Activated CD4-positive, CD25-positive, alpha-beta regulatory T cell treated with anti-CD3 and anti-CD28 coated beads, Interleukin-2, amount 50 U/mL, for 16 hours (primary cell): ENCODE measurements at places on chromosomes 1 and 21.

DNA sequence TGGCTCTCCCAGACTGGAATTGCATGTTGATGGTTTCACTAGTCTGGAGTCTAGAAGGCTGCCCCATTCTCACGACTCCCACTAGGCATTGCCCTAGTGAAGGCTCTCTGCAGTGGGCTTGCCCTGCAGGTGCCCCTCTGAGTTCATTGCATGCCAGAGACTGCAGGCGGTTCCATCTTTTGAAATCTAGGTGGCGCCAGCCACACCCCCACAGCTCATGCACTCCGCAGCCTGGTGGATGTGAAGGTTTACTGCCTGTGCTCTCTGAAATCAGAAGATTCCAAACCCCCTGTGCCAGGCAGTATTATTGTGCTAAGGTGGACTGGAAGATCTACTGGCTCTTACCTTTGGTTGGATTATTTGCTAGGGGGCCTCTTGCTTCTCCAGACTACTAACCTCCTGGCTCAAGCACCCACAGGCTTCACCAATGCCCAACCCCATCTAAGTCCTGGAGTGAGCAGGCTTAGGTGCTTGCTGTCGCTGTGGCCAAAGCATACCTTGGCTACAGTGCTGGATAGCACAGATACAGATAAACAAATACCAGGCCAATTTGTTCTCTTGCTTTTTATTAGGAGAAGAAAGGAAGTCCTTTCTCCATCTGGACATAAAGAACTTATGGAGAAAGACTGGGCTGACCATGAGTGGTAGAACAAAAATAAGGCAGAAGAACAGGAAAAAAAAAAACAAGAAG lies 83.5 kb upstream of the SIM2 start:
- DNase-seq: no peak

GRCh38 chr1:21756393-21757089 lies 26.4 kb downstream of the USP48 start:
- DNase-seq: no peak

GRCh38 chr1:85992791-85993190 lies 163.8 kb downstream of the COL24A1 start:
- DNase-seq: no peak

GRCh38 chr1:88175120-88175630 lies 508.9 kb upstream of the PKN2 start:
- no peak for DNase-seq

DNA sequence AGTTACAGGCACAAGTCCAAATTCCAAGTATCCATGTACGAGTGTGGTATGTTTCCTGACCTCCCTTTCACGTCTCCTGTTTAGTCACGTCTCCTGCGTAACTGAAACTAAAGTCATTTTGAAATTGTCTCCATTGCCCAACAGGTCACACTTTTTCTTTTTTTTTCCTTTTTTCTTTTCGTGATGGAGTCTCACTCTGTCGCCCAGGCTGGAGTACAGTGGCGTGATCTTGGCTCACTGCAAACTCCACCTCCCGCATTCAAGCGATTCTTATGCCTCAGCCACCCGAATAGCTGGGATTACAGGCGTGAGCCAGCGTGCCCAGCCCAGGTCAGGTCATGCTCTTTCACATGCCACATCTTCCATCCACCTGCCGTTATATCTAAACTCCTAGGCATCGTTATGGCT lies 38.2 kb downstream of the L1TD1 start:
- DNase-seq: no peak

DNA sequence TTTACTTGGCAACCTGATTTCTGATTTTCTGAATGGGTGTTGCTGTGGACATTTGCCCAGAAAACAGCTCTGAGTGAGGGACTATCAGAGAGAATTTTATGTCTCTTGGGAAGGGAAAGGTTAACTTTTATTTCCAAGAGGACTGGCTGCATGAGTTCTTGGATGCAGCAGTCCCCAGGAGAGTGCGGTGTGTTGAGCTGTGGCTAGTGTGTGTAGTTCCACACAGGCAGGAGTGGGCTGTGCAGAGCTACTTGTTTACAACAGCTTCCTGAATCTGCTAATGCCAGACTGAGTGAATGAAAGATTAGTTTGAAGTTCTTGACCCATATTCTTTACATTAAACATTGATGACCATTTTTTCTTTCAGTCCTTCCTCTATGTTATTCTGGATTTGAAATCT lies 41.0 kb upstream of the APOBEC4 start:
- DNase-seq: no peak

GRCh38 chr1:60918867-60919266 lies 163.5 kb upstream of the NFIA start:
- DNase-seq: no peak

DNA sequence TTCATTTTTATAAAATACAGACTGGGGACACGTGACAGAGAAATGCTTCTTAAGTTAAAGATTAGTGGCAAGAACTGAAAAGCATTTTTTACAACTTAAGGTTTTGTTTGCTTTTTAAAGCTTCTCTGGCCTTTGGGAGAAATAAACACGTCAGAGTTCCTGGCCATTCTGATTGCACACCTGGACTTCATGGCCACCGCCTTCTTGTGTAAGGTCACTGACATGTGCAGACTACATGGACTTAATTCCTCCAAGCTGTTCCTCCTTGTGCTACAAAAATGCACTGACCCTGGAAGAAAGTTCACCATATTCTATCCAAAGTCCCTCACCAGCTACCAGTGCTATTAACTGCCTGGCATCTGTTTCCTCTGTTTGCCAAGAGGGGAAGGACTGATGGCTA lies 56.1 kb downstream of the GADD45A start:
- no peak for DNase-seq

DNA sequence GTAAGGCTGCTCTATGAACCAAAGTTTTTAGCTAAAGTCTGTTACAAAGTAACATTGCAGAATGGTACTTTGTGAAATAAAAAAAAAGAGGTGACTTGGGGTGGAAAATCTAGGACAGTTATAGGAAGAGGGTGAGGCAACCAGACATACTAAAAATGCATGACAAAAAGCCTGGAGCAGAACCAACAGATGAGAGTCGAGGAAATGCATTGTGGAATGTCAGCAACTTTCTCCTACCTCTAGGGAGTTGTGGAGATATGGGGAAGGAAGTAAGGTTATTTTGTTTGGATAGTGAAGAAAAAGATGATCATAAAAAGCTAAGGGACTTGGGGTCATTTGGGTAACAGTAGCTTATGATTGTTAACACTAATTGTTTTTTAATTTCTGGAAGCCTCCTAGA lies 295.6 kb downstream of the S1PR1 start:
- no peak for DNase-seq

DNA sequence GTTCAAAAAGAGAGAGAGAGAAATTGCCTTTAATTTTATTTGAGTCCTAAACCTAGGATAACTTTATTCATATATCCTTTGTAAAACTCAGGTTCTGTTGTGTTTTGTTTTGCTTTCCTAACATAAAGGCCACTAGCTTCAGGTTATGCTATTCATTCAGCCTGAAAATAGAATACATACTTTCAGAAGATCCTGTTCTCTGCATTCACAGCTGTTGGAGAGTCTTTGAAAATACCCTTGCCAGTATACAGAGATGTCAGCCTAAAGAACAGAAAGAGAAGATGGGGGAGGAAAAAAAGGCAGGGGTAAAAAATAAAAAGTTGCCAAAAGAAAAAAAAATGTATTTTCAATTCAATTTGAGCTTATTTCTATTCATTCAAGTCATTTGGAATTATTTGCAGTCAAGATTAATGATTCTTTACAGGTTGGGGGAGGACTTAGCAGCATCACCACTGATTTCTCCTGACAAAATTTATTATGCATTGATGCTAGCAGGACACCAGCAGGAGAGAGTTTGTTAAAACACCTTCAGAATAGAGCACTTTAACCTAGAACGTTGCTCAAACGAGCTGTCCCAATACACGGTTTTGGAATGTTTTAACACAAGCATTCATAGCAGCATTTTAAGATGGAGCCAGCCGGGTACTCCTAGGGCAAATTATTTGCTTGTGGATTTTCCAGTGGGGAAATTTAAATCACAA lies 318.5 kb downstream of the NTNG1 start:
- DNase-seq: no peak

GRCh38 chr1:184215274-184215925 lies 163.9 kb downstream of the TSEN15 start:
- DNase-seq: no peak

DNA sequence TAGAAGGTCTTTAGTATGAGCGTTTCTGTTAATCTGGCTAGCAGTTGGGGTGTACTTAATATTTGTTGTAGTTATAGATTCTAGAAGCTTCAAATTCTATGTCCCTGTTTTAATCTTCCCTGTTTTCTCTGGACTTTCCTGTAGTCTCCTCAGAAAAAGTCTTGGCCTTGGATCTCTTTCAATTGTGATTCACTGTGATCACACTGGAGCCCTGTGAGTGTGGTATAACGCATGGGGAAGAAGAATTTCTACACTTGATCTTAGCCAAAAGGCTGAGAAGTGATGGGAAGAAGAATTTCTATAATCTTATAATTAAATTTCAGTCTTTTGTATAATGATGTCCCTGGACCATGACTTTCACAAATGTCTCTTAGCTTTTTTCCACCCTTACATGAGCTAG lies 36.7 kb upstream of the COP1 start:
- no peak for DNase-seq

- no peak for DNase-seq
These were observed 932 bp upstream of the USP24 start for GRCh38 chr1:55216096-55216495.

DNA sequence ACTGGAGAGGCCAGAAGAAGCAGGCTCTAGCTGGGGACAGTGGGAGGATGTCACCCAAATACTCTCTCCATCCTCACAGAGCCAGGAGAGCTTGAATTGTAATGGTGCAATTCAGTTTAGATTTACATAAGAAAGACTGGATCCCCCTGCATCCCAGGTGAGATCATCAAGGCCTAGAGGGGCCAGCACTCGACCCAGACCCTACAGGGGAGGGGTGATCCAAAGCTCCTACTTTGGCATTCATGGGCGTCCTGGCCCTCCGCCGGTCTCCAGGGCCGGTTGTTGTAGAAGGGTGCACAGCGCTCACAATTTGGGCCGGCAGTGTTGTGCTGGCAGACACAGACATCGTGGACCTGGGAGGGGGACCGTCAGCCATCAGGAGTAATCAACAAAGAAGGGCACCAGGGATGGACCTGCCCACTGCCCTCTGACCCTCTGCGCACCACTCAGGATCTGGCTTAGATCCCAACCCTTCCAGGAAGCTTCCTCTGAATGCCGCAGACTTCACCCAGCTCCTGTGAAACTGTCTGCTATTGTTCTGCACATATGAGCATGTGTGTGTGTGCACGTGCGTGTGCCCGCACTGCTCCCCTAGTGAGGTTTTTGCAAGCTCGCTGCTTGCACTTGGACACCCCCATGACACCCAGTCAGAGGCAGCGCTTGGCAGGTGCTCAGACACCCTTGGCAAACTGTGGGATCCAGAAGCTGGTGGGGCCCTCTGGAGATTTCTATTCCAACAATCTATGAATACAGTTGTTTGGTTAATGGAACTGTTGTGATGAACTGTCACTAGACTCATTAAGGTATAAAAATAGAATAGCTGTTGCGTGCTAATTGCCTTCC lies 21.6 kb downstream of the LAMB3 start:
- no peak for DNase-seq

- no peak for DNase-seq
These were observed at the start of gene ADORA1 for GRCh38 chr1:203127666-203128430. TSS of gene ADORA1 (plus strand) at chr1:203127726. CDS start at chr1:203128842, 1,116 bp downstream.

GRCh38 chr1:184559117-184559713 lies 172.4 kb downstream of the C1orf21 start:
- no peak for DNase-seq

GRCh38 chr21:28142697-28143096 lies 850.0 kb downstream of the LTN1 start:
- no peak for DNase-seq

DNA sequence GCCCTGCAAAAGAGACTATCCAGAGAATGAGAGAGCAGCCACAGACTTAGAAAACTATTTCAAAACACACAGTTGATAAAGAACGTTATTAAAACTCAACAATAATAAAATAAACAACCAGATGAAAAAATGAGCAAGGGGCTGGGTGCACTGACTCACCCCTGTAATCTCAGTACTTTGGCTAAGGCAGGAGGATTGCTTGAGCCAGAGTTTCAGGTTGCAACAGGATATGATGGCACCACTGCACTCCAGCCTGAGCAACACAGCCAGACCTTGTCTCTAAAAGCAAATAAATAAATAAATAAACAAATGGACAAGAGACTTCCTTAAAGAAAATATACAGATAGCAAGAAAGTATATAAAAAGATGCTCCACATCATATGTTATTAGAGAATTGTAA lies 144.6 kb downstream of the LRRIQ3 start:
- DNase-seq: no peak

- DNase-seq: no peak
These were observed 51.7 kb upstream of the EDEM3 start for GRCh38 chr1:184806296-184806721.

GRCh38 chr1:240820816-240821215 lies 208.9 kb upstream of the GREM2 start:
- DNase-seq: no peak

DNA sequence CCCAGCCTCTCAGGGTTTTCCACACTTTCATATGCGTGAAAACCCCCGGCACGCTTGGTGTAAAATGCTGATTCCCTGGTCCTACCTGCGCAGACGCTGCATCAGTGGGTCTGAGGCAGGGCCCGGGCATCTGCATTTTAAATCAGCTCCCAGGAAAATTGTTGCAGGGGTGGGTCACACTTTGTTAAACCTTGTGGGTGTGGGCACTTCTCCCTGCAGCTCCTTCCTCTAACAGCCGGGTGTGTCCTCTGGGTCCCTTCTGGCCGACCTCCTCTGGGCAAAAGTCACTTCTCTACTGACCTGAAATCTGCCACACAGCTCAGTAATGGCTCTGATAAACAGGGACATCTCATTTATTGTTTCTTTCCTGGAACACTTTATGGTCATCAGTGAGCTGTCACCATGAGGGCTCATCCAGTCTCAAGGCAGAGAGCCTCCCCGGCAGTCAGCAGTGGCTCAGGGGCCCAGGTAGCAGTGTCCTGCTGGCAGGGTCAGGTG lies 52.8 kb upstream of the TMPRSS2 start:
- DNase-seq: no peak

DNA sequence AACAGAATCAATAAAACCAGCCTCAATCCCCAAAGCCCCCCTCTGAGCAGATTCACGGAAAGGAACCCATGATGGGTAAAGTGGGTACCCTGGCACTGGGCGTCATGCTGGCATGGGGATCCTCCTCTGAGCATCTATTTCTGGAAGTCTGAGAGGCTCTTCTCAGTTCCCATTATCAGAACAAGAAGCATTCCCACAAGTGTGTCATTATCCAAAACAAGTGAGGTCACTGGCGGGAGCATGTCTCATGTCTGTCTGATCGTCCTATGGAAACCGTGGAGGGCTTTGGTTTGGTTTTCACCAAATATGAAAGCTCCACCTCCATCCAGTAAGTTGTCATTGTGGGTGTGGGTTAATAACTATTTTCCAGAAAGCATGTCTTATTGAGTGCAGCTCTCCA lies 70.7 kb downstream of the PGM1 start:
- no peak for DNase-seq

GRCh38 chr1:150237746-150238145 lies 1.8 kb upstream of the ANP32E start:
- DNase-seq: no peak
